T-helper 9 cell (primary cell): ENCODE measurements at places on chromosomes 6 and 20.

DNA sequence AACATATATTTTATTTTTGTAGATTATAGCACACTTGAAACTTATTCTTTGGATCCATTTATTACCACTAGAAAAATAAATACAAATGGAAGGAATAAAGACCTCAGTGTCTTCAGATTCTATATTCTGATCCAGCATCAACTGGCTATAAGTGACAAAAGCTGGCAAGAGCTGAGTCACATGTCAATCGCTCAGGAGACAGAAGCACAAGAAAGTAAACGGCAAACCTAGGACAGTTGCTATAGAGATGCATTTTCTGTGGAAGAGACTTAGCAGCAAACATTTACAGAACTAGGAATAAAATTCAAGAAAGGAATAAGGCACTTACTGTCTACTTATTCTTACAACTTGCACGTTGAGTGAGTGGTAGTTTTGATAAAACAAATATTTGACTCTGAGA is 230.4 kb downstream of the CLVS2 start:
- DNase-seq: no peak

GRCh38 chr6:37549154-37549553 is 49.5 kb upstream of the CCDC167 start:
- DNase-seq: no peak

DNA sequence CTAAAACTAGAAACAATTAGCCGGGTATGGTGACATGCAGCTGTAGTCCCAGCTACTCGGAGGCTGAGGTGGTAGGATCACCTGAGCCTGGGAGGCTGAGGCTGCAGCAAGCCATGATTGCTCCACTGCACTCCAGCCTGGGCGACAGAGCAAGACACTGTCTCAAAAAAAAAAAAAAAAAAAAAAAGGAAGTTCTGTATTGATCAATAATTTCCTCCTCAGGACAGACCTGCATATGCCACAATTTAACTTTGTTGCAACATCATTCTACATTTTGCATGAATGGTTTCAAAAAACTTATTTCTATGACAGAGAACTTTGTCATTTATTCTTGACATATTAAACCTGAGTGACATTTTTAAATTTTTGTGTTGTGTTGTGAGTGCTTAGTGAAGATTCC is 5.5 kb downstream of the DNAJC5 start:
- no peak for DNase-seq

DNA sequence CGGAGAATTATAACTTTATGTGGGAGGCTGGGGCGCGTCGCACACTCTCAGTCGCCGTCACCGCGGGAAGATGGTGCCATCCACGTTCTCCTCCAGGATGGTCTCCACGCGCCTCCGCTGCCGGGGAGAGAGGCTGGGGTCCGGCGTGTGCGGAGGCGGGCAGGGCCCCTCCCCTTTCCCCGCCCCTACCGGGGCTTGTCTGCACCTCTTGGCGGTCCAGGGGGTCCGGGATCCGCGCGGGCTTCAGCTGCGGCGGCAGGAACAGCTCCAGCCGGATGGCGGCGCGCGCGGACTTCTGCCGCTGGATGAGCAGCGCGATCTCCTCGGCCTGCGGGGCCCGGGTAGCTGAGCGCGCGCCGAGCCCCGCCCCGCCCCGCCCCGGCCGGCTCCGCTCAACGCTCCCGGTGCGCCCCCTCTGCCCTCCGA is 807 bp downstream of the LKAAEAR1 start:
- peak; percentile 56 for DNase-seq

GRCh38 chr6:7138921-7139358 is 31.2 kb downstream of the RREB1 start:
- no peak for DNase-seq

DNA sequence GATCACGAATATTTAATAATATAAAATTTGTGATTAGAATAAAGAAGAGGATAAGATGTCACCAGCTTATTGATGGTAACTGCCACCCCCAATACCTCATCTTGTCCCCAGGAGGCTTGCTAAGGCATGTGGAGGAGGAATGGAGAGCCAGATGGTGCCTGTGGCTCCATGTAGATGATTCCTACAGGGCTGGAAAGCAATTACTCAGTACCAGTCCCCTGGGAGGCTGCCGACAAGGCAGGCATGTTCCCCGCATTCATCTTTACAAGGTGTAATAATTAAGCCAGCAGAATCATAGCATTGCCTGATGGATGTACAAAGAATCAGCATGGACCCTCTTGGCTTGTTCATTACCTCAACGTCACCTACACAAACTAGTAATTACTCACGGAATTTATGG is 155.3 kb downstream of the PLCB1 start:
- no peak for DNase-seq

DNA sequence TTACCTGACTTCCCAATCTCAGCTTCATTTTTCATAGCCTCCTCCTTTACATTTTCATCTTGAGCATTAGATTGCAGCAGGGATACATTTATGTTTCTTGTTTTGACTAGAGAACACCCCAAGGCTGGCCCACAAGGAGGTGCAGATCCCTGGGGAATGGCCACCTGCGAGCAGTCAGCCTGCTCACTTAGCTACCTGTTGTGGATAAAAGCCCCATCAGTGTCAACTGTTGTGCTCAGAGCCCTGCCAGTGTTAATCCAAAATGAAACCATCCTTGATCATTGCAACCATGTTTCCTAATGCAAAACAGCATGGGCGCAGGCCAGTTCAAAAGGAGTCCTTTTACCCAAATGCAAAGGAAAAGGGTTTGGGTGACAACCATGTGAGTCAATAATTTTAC is 50.8 kb downstream of the CNR1 start:
- no peak for DNase-seq

GRCh38 chr6:63739094-63739687 is 103.6 kb downstream of the PHF3 start:
- DNase-seq: no peak

GRCh38 chr6:113856375-113856624 is 845 bp upstream of the MARCKS start:
- DNase-seq: no peak

DNA sequence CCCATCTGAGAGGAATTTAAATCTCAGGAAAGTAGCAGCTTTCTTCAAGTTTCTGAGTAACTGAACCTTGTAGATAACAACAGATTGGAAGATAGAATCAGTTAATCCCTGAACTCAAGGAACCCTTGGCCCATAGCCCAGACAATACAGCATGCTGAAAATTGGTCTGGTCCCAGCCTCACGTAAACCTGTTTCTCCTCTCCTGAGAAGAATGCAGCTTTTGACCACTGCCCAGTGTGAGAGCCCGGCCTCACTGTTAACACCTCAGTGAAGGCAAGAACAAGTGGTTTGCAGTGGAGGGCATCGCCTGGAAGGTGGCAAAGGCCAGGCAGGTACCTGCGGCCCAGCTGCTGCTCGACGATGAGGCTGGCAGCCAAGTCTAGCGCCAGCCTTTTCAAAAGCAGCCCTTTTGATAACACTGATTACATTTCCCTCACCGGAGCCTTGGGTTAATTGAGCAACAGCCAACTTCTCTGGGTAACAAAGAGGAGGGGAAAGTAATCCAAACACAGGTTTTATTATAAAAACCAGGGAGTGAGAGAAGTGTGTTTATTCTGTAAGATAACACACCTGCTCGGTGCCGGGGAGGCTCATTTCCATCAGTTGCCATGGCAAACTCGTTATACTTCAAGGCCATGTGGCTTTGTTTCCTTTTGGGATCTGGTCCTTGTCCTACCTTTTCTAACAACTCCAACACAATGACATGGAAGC is 54.0 kb downstream of the TRAF3IP2 start:
- no peak for DNase-seq

- no peak for DNase-seq
These were observed 15.7 kb downstream of the AHI1 start for GRCh38 chr6:135481783-135482369.

- no peak for DNase-seq
These were observed 6.2 kb downstream of the DIDO1 start for GRCh38 chr20:62920039-62920645.

GRCh38 chr6:26309731-26310142 is 55.3 kb upstream of the BTN3A2 start:
- DNase-seq: no peak

DNA sequence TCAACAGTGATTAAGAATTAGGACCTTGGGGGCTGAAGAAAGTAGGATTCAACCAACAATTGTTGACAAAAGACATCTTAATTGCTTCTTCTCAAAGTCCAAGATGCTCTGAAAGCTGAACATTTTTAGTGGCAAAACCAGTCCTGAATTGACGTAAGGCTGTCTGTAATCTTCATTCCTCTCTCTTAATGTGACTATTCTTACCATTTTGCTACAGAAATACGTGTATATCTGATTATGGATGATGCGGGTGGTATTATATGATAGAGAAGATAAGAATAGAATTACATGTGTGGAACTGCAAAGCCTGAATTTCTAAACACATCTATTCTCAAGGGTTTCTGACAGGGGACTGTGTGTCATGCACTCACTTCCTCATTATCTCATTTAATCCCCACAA is 130.3 kb upstream of the SASH1 start:
- DNase-seq: no peak

DNA sequence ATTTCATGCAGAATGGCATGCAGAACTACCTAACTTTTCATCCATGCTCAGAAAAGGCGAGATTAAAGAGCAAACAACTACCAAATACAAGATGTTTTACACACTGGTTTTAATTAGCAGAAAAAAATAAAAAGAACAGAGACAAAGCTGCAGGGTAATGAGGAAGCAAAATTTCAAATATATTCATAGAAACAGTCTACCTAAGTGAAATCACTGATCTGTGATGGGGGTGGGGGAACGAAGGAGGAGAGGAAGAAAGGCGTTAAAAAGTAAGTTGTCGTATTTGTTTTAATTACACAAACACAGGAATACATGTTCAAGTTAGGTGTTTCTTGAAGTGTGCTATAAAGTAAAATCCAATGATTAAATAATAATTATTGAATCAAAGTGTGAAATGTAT is 42.1 kb downstream of the MAP3K7 start:
- DNase-seq: no peak

GRCh38 chr6:113907102-113907815 is 50.1 kb downstream of the MARCKS start:
- no peak for DNase-seq

DNA sequence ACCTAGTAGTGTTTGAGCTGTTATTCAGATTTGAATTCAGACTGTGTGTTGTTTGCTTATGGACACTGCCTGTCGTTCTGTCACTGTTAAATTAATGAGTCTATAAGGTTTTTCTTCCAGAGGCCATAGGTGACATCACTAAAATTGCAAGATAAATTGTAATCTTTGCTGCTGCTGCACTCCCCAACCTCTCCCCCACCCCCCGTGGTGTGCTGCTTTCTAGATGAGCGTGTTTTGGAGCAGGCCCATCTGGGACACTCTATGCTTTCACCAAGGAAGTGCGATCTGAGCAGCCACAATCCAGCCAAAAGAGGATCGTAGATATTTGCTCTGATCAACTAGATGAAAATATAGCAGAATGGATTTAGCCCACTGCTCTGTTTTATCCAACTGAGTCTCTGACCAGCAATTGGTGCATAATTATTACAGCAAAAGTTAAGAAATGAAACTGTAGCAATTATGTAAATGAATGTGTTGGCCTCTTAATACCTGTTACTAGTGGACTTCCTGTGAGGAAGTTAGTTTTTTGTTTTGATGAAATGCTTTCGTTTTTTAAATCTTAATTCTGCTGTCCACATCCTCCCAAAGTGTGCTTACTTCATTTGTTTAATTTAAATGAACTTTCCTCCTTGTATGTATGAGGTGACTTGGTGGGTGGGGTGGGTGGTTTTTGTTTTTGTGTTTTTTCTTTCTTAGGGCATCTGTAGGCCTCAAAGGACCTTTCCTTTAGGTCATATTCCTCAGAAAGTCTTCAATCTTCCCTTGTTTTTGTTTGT is 58.1 kb downstream of the RPRD1B start:
- DNase-seq: no peak

- DNase-seq: no peak
These were observed 23.9 kb upstream of the BAG2 start for GRCh38 chr6:57147955-57148858.

DNA sequence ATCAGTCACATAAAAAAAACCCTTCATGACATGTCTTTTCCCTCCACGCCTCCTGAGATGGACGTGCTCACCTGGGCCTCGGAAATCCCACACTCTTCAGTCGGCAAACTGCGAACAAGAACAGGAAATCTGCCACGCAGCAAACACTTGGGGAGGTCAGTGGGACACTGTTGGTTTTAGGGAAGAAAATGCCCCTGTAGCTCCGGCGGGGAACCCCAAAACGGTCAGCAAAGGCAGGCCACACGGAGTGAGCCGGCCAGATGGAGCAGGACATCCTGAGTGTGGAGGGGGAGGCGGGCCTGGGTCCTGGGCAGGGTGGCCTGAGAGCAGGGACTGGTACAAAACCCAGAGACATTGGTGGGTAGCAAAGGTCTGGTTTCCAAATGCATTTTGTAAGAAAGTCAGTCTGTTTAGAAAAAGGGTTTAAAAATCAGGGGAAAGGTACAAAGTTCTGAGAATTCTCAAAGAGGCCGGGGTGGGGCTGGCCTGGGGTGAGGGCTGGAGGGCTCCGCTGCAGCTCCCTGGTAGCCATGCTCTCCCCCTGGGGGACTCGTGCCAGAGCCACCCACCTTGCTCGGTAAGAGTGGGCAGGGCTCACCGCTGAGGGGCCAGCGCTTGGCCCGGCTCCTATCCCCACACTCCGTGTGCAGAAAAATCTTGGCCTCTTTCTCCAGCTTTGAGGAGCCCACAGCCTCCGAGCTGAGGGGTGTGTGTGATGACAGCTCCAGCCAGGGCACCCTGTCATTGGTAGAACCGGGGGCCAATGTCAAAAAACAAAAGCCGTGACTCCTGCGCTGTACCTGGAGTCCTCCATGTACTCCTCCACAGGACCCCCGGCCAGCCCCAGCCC is 5.2 kb downstream of the SLC2A4RG start:
- no peak for DNase-seq

GRCh38 chr6:155177363-155177961 is 86.4 kb upstream of the CLDN20 start:
- no peak for DNase-seq

GRCh38 chr6:31737991-31738979 is 1.5 kb upstream of the MSH5 start:
- peak; percentile 46 for DNase-seq

- peak; percentile 51 for DNase-seq
These were observed 909 bp downstream of the CPNE1 start for GRCh38 chr20:35663516-35664465.

- no peak for DNase-seq
These were observed 66.9 kb downstream of the FAXC start for GRCh38 chr6:99282479-99283062.

DNA sequence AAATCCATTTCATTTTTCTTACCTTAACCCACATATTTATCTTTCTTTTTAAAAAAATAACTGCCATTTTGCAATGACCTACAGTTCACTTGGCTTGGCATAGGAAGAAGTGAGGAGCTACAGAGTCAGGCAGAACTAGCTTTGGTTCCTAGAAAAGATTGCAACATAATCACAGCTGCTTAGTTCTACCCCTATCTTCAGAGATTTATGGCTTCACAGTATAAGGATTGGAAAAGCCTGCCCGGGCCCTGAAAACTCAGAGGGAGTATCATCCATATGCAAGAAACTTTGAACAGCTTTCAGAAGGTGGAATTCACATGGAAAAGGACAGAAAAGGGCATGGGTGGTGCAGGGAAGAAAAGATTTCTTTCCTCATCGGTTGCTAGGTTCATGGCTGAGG is 774.3 kb upstream of the CHD6 start:
- no peak for DNase-seq
